ENCODE measurements at places on chromosomes 11 and 22. TPM values are rescaled to one million over a fixed set of nuclear protein-coding genes. Genes with fewer than 3 reads are reported as not detected.
A peak's percentile ranks its signal among the peaks of the same experiment; 100 is the strongest.

- DNase-seq: no peak
Observed at GRCh38 chr11:79102840-79103239, 338.0 kb downstream of the TENM4 start.

ART5 gene
- 3.5 TPM for polyA plus RNA-seq

TEX12 gene
- polyA plus RNA-seq: not detected

ASPHD2 gene
- polyA plus RNA-seq: 4.8 TPM

DNA sequence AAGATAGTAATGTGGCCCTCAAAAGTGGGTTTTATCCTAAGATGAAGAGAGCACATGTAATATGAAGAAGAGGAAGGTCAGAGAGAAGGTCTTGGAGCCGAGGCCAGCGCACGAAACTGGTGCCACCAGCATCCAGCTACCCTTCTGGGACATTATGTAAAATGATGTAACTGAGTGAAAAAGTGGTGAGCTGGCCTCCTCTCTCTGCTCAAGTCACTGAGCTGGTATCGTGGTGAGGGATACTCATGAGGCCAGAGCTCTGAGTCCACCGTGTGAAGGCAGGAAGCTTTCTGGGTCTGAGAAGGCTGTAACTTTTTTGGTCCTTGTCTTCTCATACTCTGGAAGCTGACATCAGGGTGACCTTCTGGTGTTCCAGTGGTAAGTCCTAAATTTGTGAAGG, 25.1 kb downstream of the RNF185 start:
- DNase-seq: no peak

HTR3A gene
- polyA plus RNA-seq: not detected

DNA sequence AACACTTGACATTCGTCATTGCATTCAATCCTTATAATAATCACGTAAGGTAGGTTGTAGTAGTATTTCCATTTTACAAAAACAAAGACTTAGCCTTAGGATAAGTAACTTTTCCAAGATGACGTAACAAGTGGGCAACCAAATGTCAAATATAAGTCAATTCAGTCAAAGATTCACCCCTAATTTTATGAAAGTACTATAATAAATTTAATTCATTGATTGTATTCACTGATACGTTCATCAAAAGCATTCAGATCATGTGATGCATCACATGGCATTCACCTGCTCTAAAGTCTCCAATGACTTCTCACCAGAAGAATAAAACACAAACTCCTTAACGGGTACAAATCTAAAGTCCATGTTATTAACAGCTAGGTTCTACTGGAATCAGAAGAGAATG, 2.1 kb downstream of the KIF18A start:
- DNase-seq: no peak

DNA sequence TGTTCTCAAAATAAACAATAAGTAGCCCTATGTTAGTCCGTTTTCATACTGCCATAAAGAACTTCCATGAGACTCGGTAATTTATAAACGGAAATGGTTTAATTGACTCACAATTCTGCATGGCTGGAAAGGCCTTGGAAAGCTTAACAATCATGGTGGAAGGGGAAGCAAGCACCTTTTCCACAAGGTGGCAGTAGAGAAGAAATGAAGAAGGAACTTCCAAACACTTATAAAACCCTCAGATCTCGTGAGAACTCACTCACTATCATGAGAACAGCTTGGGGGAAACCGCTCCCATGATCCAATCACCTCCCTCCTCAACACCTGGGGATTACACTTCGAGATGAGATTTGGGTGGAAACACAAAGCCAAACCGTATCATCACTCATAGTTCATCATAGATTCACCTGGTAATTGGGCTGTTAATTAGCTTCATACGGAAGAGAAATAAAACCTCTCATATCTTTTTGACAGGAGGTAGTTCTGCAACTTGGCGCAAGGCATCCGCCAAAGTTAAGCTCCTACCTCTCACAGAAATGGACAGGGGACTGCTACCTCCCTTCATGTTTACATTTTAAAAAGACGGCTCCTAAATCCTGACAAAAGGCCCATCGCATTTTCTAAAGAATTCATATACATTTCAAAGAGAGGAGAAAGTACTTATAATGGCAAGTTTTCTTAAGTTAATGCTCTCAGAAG, 49.0 kb downstream of the MUC15 start:
- DNase-seq: no peak

DNA sequence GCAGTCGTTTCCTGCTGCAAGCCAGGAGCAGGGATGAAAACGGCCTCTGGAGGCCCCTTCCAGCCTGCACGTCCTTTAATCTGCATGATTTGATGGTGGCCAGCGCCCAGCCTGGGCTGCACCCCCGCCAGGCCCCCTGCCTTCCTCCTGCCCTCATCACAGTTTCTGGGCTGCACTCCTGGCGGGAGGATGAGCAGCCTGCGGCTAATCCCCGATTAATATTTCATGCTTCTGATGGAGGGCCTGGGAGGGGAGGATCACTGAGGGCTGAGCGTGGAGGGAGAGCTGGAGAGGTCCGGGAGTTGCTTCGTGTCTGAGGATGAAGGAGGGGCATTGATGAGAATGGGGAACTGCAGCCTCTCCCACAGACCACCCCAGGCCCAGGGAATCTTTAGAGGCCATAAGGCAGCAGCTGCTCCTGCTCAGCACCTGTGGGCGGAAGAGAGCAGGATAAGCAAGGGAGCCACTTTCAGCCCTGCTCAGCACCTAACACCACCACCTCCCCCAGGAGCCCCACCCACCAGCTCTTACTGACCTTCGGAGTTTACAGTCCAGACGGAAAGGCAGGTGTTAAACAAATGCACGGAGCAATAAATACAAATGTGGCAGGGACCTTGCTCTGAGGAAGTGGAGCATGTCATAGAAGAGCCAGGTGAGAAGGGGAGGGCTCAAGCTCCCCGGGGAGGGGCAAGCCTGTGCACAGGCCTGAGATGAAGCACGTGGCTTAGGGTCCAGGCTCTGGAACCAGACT, 135.0 kb upstream of the NECTIN1 start:
- DNase-seq: peak; percentile 28

DNA sequence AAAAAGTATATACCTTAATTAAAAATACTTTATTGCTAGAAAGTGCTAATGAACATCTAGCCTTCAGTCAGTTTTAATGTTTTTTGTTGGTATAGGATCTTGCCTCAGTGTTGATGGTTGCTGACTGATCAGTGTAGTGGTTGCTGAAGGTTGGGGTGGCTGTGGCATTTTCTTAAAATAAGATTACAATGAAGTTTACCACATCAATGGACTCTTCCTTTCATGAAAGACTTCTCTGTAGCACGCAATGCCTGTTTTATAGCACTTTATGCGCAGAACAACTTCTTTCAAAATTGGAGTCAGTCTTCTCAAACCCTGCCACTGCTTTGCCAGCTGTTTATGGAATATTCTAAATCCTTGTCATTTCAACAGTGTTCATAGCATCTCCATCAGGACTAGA, 50.6 kb downstream of the LDLRAD3 start:
- DNase-seq: no peak

DNA sequence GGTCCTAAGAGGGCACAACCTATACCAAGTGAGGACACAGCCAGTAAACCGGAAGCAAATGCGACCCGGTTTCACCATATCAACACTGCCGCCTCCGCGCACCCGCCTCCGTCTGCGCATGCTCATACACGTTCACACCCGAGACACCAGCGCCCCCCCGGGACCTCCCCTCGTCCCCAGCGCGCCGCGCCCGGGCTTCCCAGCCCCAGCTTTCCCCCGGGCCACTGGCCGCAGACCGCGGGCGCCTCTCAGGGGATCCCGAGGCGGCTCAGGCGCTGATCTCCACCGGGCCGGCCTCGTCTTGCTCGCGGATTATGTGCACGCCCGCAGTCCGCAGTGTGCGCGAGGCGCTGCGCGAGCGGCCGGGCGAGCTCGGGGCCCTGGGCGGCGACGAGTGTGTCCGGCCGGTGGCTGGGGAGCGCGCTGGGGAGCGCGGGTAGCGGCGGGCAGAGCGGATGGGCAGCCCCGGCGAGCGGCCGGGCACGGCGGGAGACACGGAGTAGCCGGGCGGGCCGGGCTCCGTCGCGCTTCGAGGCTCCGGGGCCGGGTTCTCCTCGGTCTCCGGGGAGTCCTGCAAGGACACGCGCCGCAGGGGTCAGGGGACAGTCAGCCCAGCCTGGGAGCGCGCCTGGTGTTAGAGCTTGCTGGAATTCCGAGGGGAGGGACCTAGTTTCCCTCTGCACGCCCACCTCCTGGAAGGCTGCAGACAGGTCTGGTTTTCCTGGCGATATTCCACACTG, 2.0 kb downstream of the HEPN1 start:
- peak; percentile 67 for DNase-seq

DNA sequence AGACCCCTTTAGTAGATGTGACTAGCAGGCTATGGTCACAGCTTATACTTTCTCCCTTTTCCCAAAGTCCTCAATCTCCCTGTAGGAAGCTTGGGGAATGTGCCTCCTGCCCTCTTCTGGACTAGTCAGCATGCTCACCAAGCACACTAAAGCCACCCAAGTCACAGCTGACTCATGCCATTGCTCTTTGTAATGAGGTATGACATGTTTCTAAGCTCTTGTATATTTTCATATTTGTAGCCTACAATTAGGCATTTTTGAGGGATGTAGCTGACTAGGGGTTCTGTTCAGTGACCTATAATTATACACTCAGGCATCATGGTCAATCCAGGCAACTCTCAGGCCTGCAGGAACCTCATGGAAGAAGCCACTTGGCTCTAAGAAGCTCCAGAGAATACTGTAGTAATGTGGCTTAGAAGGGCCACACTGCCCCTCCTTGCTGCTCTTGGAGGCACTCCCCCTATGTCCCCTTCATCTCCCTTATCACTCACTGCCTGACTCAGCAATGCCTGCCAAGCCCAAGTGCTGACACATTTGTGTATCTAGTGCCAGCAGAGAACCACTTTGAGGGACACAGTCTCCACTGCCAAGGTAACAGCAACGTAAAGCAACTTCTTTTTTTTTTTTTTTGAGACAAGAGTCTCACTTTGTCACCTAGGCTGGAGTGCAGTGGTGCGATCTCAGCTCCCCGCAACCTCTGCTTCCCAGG, 86.2 kb downstream of the RPL27A start:
- no peak for DNase-seq

GRCh38 chr11:112942966-112943643, 18.1 kb upstream of the NCAM1 start:
- no peak for DNase-seq

DNA sequence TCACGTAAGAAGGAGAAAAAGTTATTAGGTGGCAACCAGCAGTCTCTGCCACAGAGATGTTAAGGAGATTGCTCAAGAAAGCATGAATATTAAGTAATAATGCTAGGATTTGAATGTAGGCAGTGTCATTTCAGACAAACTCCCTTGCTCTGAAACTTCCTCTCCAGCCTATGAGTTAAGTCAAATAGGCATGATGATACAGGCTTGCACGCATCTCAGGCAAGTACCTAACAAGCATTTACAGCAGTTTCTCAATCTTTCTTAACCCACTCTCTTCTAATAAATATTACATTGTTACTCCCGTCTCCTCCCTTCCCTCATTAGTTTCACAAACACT, 72.7 kb downstream of the RAB38 start:
- DNase-seq: no peak

KBTBD4 gene
- 26.1 TPM for polyA plus RNA-seq

HBD gene
- 2.2 TPM for polyA plus RNA-seq

GRCh38 chr22:42909363-42910058, 52.4 kb upstream of the ARFGAP3 start:
- DNase-seq: no peak

KCNA4 gene
- 0.64 TPM for polyA plus RNA-seq

- no peak for DNase-seq
Observed at GRCh38 chr22:38062791-38063190, 5.6 kb downstream of the PICK1 start.

GRCh38 chr11:71999798-72000197, 1.1 kb downstream of the IL18BP start:
- no peak for DNase-seq

DNA sequence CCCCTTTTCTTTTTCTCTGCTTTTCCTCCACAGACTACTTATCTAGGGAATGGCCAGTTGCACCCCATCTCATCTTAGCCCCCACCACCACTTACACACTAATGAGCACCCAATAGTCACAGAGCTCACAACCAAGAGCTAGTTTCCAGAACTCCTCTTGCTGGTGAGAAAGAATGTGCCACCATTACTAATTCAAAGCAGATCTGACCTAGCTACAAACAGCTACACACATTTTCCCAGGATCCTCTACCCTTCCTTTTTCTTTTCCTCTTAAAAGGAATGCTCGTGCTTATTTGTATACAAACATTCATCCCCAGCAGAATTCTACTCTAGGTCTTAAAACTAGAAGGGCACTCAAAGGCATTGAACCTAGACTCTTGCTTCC, 136.8 kb downstream of the CD44 start:
- DNase-seq: no peak

DNA sequence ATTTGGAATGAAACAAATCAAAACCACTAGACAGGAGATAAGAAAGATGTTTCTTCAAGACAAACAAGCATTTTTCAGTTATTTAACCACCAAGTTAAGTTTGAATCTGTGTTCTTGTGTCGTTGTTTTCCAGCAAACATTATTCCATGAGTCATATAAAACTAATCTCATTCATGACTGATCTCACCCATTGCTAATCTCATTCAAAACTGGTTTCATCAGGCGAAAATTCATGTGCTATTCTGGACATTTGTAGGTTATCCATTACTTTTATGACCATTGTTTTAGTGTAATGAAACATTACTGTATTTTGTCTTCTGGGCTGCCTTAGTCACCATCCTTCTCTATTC, 221.8 kb downstream of the DDX10 start:
- DNase-seq: no peak

MMP27 gene
- polyA plus RNA-seq: not detected

MYEOV gene
- 5.1 TPM for polyA plus RNA-seq

FIBIN gene
- polyA plus RNA-seq: 28.1 TPM

DNA sequence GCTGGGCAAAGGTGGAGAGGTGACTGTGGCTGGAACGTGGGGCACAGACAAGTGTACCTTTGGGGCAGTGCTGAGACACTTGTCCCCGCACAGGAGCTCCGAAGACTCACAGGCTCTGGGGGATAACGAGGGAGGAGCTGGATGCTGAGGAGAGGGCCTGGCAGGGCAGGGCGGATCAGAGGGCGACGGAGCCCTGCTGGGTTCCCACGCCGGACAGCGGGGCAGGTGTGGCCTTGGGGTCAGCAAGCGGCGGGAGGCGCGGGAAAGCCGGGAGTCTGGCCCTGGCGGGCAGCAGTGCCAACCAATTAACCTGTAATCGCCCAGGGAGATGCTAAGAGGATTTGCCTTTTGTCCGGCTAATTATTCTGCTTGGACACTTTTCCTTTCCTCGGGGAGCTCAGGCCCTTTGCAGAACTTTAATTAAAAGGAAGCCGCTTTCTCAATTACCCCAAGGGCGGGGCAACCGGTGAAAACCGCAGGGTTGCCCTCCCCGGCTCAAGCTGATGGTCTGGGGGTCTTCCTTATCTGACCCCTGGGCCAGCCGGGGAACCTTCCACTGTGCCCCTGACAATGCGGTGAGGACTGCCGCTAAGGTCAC, 71.5 kb downstream of the WNT7B start:
- DNase-seq: no peak

GRCh38 chr11:106156290-106156937, 79.0 kb downstream of the AASDHPPT start:
- peak; percentile 51 for DNase-seq

GRCh38 chr22:21108379-21109115, 62.8 kb downstream of the LRRC74B start:
- DNase-seq: no peak

DNA sequence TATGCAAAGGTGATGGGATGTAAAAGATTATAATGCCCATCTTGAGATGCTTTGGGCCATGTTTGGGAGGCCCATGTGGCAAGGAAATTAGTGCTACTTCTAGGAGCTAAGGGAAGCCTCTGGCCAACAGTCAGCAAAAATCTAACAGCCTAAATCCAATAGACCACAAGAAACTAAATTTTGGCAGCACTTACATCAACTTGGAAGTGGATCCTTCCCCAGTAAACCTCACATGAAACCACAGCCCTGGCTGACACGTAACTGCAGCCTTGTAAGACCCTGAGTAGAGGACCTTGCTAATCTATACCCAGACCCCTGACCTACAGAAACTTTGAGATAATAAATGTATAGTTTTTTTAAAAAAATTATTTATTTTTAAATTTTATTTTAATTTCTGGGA, 13.1 kb upstream of the GRK3 start:
- DNase-seq: no peak
